Right renal cortex interstitium (tissue), 3 donors: ENCODE measurements at places on chromosomes 16 and 17. TPM values are rescaled to one million over a fixed set of nuclear protein-coding genes. Genes with fewer than 3 reads are reported as not detected.

Gene FAAP100
- 17.0 TPM for polyA plus RNA-seq

Gene PPM1E
- polyA plus RNA-seq: 3.1 TPM

Gene HLF
- polyA plus RNA-seq: 5.6 TPM

Gene MRM3
- polyA plus RNA-seq: 19.8 TPM

Gene KRT24
- polyA plus RNA-seq: not detected

Gene NPB
- polyA plus RNA-seq: 0.96 TPM

Gene NEK8
- polyA plus RNA-seq: 7.9 TPM

Gene KRTAP2-3
- polyA plus RNA-seq: not detected

Gene SRCAP
- polyA plus RNA-seq: 27.6 TPM

Gene C16orf46
- polyA plus RNA-seq: 1.6 TPM

DNA sequence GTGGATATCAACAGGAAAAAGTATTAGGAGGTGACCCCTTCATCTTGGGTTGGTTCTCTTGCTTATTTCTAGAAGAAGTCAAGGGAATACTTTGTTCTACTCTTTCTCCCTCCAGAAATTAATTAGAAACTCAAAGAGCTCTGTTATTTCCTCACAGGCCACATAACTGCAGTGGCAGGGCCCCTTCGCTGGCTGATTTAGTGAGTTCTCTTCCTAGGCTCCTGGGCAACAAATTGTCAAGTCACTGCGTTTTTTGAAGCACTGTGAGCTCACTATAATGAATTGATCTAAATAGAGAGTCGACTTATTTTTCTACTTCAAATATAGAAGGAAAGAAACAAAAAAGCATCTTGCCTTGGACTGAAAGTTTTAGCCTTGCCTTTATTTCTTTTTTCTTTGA is 4.8 kb downstream of the SHISA6 start:
- DNase-seq: no peak

- no peak for DNase-seq
Measured at GRCh38 chr17:39863918-39864746, at the start of gene IKZF3. IKZF3 (minus strand) TSS chr17:39864312; CDS start chr17:39864126, 186 bp downstream.

DNA sequence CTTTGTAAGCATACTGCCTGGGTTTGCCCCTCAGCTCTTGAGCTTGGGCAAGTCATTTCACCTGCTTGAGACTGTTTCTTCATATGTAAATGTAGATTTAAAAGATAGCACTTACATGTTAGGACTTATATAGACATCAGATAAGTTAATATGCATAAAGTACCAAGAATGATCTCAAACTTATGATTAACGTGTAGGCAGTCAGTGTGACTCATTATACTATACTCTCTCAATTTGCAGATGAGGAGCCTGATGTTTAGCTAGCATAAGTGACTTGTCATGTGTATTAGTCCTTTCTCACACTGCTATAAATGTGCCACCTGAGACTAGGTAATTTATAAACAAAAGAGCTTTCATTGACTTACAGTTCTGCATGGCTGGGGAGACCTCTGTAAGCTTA is 690.5 kb downstream of the KCNJ2 start:
- no peak for DNase-seq

- DNase-seq: no peak
Measured at GRCh38 chr17:4476511-4477070, 22.1 kb upstream of the SPNS2 start.

DNA sequence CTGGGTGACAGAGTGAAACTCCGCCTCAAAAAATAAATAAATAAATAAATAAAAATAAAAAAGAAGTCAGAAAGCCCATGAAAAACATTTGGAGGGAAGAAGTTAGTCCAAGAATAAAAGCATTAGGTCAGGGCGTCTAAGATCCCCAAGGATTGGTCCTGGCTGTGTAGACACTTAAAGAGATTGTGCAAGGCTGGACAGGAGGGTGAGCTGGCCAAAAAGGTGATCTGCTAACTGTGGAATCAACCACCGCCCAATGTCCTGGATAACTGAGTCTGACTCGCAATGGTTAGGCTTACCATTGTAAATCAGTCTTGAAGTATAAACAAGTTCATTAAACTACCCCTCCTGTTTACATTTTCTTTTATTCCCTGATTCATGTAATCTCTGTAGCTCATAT is 8.8 kb upstream of the ABCA8 start:
- DNase-seq: no peak

DNA sequence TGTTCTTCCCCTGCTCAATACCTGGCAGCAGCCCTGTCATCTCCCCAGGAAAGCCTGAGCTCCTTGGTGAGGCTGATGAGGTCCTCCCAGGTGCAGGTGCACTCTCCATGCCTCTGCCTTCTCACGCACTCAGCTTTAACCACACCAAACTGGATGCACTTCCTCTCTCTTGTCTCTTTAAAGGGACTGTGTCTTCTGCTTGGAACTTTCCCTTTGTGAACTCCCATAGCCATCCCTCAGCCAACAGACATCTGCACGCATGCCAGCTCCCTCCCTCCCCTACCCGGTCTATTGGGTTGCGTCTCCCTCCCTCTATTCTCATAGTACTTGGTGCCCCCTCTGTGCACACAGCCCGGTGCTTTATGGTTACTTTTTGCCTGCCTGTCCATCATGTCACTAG is 231.2 kb downstream of the MSI2 start:
- DNase-seq: no peak

- no peak for DNase-seq
Measured at GRCh38 chr16:17305694-17306093, 165.1 kb downstream of the XYLT1 start.

DNA sequence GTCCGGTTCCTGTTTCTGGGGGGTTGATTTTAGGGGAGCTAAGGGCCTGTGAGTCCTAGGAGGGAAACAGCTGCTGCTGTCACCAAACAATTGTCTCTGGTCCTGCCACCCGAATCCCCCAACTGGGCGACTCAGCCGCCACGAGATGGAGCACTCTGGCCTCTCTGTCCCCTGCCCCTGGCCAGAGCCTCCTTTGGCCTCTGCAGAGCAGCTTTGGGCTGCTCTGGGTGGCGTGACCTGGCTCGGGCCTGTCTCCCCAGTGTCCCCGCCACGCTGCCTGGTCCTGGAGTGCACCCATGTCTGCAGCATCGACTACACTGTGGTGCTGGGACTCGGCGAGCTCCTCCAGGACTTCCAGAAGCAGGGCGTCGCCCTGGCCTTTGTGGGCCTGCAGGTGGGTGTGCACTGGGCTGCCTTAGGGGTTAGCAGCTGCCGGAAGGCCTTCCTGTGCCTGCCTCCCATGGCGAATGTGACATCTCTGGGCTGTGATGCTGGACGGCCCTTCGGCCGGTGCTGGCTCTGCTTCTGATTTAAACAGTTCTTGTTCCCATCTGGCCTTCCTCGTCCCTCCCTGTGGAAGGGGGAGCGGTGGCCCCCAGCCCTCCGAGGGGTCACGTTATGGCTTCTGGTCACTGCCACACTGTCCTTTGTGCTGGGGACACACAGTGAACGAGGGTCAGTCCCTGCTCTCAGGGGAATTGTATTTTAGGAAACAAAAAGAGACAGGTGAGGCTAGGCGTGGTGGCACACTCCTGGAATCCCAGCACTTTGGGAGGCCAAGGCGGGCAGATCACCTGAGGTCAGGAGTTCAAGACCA is 11.6 kb upstream of the RNF213 start:
- no peak for DNase-seq

GRCh38 chr17:47253541-47254402 is at the start of gene ITGB3:
ITGB3 (plus strand) TSS chr17:47253827; CDS start chr17:47253862, 35 bp downstream.
- no peak for DNase-seq

GRCh38 chr17:71257096-71257495 is 863.7 kb upstream of the SOX9 start:
- no peak for DNase-seq

GRCh38 chr17:76473541-76473985 is 6.2 kb downstream of the AANAT start:
- no peak for DNase-seq

GRCh38 chr17:63041251-63041650 is 75.2 kb downstream of the TANC2 start:
- DNase-seq: no peak
